NCI-H2171 (cell line): ENCODE measurements at places on chromosomes 13 and 19.

GRCh38 chr19:43687660-43687997 lies 17.7 kb upstream of the PLAUR start:
- DNase-seq = no peak

DNA sequence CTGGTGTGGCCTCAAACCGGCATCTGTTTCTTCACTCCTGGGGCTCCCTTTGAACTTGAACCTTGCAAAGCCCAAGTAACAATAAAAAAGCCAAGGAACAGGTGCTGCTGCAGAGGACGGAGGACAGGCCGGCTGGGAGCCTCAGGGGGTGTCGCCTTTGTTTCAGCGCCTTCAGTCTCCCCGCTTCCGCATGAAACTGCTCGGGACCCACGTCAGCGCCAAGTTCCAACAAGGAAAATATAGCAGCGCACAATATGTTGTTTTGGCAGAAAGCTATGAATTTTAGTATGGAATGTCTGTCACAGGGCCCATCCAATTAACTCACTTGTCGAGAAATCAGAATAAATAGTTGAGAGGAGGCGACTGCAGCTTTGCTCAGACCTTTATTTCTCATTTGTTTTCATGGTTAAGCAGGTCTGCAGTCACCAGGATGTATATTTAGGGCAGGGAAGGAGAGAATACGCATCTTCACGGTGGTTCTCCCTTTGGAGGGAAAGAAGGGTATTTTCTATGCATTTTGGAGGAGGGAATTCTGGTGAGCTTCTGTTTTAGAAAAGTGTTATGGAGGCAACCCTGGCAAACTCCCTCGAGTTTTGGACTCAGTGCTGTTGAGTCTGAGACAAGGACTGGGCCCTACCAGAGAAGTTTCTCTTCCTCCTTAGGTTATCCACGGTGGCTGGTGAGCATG lies 34.3 kb upstream of the MEDAG start:
- DNase-seq = no peak

GRCh38 chr13:47990920-47991466 lies 10.1 kb downstream of the SUCLA2 start:
- no peak for DNase-seq

DNA sequence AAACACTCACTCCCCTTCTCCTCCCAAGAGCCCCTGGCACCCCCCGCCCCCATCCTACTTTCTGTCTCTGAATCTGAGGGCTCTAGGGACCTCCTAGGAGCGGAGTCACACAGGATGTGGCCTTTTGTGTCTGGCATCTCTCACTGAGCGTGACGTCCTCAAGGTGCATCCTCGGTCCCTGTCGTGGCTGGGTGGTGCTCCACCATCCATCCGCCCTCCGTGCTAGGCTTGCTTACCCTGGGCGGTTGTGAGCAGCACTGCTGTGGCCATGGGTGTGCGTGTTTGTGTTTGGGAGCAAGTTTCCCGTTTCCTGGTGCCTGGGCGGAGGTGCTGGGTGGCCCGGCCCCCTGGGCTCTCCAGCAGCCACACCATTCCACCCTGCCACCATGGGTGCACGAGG lies 12.2 kb downstream of the PLEKHJ1 start:
- DNase-seq = no peak

GRCh38 chr13:101059793-101060192 lies 356.5 kb downstream of the NALCN start:
- DNase-seq = no peak

DNA sequence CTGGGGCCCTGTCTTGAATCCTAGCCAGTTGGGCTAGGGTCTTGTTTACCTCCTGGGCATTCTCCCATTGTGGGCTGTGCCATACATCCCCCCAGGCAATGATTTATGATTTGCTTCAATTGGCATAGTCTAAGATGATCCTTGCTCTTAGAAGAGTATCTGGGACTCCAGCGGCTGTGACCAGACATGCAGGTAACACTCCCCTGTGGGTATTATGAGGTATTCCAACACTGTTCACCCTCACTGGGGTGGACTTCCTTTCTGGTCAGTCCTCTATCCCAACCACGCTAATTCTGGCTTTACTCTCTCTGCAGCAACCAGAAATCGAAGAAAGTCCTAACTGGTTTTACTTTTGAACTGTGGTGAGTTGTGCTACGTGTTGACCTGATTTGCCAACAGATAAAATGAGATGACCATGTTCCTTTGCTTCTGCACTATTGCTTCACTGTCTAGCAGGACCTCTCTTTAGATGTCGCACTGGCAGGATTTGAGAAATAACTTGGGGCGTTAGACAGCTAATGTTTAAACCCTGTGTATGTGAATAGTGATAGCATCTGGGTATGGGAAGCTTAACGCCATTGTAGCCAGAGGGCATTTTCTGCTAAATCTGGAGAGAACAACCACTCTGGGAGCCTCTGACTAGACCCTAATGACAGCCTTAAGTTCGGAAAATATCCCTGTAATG lies 6.7 kb upstream of the LRCH1 start:
- DNase-seq = no peak

- peak; percentile 39 for DNase-seq
These were observed 25.3 kb downstream of the CLEC4M start for GRCh38 chr19:7788178-7788932.

DNA sequence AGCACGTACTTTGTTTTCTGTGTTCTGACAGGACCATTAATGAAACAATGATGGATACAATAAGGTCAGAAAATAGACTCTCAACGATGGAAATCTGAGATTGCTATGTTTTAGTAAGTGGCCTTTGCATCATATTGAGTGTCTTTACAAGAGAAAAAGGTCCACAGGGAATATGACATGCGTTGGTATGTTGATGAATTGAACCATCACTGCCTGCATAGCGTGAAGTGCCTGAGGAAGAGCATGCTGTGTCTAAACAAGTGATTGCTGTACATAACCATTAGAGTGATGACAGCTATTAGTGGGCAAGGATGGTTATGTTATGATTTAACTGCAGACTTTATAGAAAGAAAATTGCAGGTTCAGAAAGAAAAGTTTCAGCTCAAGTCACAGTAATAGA lies 623.2 kb downstream of the SLITRK5 start:
- DNase-seq = no peak

DNA sequence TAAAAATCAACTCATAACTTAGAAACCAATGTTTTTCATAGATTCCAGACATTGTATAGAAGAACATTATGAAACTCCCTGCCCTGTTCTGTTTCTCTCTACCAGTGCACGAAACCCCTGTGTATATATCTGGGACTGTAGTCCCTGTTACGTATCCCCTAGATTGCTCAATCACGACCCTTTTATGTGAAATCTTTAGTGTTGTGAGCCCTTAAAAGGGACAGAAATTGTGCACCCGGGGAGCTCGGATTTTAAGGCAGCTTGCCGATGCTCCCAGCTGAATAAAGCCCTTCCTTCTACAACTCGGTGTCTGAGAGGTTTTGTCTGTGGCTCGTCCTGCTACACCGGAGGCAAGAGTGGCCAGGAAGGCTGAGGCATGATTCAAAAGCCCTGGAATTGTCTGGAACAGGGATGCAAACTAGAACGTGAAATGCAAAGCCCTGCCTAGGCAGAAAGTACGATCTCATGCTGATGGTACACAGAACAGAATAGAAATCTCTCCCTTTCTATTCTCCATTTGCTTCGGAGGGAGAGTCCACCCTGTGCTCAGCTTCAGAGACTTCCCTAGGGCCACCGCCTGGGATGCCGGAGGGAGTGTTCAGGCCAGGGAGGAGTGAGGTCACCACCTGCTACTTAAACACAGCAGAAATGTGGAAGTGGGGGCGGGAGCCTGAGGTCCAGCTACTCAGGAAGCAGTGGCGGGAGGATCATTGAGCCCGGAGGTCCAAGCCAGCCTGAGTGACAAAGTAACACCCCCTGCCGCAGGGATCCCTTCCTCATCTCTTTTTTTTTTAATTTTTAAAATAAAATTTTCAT lies 758 bp upstream of the ZNF888 start:
- no peak for DNase-seq

DNA sequence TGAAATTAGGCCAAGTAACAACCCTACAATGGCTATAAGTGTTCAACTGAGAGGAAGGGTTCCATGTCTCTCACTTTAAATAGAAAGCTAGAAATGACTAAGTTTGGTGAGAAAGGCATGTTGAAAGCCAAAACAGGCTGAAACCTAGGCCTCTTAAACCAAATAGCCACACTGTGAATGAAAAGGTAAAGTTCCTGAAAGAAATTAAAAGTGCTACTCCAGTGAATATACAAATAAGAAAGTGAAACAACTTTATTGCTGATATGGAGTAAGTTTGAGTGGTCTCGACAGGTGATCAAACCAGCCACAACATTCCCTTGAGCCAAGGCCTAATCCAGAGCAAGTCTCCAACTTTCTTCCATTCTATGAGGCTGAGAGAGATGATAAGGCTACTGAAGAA lies 209.6 kb downstream of the KLF12 start:
- no peak for DNase-seq

DNA sequence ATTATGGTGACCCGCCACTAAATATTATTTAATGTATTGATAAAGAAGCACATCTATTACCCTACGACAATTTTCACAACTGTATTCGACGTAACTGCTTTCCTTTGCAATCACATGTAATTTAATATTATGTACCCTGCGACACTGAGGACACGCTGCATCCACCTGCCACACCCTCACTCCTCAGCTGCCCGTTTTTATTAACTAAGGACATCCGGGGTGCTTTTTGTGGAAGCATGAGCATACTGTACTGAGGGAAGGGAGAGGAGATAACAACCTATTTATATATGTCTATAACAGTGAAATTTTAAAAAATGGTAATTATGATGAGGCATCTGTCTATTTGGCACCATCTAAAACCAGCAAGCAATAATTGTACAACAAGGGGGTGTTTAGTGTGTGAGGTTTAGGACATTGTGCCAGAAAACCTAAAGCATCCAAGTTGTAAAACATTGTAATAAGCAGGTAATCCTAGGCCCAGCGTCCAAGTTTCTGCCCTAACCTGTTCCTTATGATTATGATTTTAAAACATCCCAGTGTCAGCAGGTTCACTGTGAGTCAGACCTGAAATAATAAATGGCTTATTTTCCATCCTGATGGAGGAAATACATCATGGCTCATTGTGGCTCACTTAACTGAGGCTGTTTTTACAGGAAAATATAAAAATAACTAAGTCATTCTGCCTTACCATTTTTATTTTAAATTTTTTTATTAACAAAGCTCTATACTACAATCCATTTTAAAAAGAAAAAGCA lies 56.3 kb downstream of the FOXO1 start:
- no peak for DNase-seq

DNA sequence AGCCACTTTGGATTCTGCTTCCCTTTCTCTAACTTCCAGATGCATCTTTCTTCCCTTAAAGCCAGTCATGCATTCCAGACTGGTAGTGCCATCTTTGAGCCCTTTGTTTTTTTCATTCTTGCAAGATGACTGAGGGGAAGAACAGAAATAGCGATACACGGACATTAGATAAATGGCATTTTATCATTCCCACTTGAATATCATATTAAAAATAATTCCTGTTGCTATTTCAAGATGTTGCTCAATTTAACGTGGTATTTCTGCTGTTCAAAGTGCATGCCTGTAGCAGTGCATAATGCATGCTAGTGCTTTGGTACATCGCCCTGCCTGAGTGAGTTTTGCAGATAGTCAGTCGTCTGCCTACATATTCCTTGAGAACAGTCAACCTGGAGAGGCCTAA lies 140.6 kb upstream of the FRY start:
- no peak for DNase-seq

GRCh38 chr19:14073261-14073924 lies 807 bp downstream of the MISP3 start:
- DNase-seq = peak; percentile 80

DNA sequence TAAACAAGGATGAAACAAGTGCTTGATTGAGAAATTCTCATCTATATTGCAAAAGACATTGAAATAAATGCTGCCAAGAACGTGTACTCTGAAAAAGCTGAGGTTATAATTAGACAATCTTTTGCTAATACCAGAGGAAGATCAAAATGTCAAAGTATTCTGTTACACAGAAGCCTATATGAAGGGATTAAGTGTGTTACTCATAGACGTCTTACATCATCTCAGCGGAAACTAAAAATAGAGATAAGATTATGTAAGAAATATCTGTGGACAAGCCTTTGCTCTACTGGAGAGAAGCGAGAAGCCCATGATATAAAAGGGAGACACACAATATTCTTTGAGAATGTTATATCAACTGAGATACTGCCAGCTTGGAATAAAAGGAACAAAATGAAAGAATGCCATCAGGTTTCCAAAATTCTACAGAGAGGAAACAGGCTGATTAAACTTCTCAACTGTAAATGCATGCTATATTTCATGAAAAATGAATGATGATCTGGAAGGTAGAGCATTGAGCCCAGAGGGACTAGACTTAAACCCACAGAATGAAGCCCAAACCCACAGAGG lies 699.0 kb downstream of the GPC5 start:
- no peak for DNase-seq

DNA sequence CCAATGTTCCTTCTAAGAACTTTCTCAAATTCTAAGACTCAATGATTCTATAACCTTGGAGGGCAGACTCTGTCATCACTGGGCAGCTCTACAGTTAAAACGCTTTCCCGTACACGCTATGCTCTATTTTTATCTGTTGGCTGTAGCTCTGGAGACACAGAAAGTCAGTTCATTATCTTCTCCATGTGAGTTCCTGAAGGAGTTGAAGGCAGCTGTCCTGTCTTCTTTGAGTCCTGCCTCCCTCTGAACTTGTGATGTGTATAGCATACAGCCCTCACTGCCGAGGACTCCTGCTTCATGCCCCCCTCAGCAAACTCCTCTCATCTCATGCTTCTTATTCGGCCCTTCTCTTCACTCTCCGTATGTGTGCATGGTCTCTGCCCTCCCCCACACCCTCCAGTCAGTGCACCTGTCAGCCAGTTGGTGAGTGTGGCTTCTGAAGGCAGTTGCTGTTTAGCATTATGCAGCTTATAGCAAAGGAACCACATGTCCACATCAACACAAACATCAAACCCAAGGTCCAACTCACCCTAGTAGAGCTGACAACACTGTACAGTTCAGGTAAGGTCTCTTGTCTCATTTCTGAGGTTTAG lies 504.9 kb downstream of the DIAPH3 start:
- DNase-seq = no peak

DNA sequence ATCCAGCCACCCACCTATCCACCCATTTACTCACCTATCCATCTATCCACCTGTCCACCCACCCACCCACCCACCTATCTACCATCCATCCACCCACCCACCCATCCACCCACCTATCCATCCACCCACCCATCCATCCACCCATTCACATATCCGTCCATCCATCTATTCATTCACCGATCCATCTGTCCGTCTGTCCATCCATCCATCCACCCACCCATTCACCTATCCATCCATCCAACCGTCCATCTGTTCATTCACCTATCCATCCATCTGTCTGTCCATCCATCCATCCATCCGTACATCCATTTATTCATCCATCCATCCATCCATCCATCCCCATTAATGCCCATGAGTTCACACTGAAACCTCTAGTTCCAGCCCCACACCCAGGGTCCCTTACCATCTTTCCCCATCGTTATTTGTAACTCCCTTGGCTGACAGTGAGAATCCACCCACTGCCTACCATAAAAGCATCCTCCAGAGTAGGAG lies 31.3 kb downstream of the KDM4B start:
- no peak for DNase-seq

DNA sequence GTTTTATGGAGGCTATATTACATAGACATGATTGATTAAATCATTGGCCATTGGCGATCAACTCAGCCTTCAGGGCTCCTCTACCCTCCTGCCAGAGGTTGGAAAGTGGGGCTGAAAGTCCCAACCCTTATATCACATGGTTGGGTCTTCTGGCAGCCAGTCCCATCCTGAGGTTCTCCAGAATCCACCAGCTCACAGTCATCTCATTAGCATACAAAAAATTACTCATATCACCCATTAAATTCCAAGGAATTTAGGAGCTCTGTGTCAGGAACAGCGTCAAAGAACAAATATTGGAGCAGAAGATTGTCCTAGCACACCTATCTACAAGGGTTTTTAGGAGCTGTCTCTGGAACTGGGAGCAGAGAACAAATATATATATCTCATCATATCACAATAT lies 39.4 kb upstream of the FARP1 start:
- DNase-seq = no peak
